Stimulated activated CD4-positive, alpha-beta T cell treated with anti-CD3 and anti-CD28 coated beads, Interleukin-4, amount 100 ng/mL, for 24 hours (primary cell): ENCODE measurements at places on chromosomes 2 and 18.

GRCh38 chr2:241770936-241771285 lies 5.7 kb upstream of the GAL3ST2 start:
- DNase-seq, result no peak

GRCh38 chr2:46913471-46914381 lies 1.9 kb downstream of the MCFD2 start:
- no peak for DNase-seq

DNA sequence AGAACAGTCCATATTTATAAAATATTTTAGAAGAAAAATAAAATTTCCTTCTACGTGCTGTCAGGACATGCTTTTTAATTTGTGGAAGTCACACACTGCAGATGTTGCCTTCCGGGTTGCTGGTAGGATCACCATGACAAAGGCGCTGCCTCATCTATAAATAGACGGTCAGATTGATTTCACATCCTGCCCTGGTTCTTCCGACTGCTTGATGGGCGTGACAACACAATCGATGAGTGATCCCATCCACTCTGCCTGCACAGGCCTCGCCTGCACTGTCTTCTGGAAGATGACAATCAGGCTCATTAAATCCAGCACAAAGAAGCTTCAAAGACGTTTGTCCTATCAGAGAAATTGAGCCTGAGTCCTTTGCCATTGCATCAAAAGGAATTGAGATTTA lies 318.9 kb upstream of the TRIB2 start:
- no peak for DNase-seq

DNA sequence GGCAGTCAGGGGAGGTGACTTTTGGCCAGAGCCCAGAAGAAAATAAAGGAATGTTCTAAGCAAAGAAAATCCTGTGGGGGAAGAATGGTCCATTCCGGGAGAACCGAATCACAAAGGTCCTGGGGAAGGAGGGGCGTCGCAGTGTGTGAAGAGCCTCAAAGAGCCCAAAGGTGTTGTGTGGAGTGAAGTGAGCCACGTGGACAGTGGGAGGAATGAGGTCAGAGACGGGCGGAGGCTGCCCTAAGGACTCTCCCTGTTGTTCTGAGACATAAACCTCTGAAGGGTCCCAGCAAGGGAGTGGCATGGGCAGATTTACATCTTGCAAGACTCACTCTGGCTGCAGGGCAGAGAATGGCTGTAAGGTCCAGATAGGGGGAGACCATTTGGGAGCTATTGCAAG lies 91.3 kb upstream of the SEC11C start:
- no peak for DNase-seq

GRCh38 chr2:88199912-88200682 lies 30.0 kb downstream of the THNSL2 start:
- peak; percentile 33 for DNase-seq

DNA sequence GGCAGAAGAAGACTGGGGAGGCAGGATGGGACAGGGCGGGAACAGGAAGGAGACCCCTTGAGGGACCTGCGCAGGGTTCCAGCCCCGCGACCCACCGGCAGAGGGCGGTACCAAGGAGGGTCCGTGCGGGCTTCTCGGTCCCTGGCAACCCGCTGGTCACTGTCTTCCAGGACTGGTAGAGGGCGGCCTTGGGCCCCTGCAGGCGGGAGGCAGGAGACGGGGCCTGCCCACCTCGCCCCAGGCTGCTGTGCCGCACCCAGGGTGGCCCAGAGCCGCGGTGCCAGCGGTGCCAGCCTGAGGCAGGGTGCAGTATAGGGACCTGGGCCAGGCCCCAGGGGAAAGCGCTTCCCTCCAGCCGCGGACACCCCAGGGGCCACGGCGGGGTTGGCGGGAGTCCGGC lies 34.5 kb downstream of the NEURL3 start:
- DNase-seq, result peak; percentile 56

GRCh38 chr2:158997037-158997790 lies 28.8 kb downstream of the TANC1 start:
- no peak for DNase-seq

DNA sequence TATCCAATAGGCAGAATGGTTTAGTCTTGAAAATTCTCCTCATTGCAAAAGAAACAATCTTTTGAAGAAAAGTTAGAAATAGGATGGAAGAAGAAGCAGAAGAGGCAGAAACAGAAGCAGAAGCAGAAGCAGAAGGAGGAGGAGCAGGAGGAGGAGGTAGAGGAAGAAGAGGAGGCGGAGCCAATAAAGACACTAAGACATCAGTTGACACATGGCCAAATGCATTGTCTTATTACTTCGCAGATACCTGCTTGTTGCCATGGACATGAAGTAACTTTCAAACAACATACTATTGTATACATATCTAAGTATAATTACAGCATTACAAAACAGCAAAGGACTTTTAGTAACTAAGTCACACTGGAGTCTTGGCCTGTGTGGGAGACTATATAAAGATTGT lies 606.3 kb downstream of the METTL4 start:
- no peak for DNase-seq

- peak; percentile 68 for DNase-seq
Observed at GRCh38 chr2:26942543-26943295, 27.7 kb upstream of the MAPRE3 start.

DNA sequence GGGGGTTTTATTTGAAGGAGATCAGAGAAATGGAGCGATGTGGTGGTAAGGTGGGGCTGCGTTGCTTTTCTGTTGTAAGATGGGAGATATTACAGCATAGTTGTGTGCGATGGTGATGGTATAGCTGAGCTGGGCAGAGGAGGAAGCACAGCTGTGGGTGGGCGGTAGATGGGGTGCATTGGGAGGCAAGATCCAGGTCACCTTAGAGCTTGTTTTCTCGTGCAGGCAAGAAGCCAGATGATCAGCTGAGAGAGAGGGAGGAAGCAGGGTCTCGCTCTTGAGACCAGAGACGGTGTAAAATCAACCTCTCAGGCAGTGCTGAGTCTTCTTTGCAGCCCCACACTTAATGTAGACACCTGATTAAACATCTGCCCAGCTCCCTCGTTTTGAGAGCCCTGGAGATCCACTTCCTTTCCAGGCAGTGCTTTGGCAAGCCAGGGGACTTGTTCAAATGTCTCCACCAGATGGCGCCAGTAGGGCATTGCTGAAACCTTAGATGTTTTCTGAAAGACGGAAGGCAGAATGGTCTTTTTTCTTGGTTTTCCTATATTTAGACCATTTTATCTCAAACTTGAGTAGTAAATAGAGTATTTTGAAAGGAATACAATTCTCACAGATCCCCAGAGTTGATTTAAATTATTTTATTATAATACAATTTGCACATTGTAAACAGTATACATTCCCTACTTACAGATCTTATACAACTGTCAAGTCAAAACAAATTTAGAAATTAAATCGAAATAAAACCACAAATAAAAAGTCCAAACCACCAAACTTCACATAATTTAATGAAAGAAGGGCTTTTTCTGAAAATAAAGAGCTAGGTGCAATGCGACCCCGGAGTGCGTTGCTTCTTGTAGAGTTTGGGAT lies 21.1 kb upstream of the LYPD6B start:
- DNase-seq, result peak; percentile 81

- DNase-seq, result no peak
Observed at GRCh38 chr2:203988500-203989260, 52.1 kb downstream of the ICOS start.

- DNase-seq, result no peak
Observed at GRCh38 chr2:233850745-233851144, 3.6 kb downstream of the HJURP start.

- peak; percentile 85 for DNase-seq
Observed at GRCh38 chr2:26745609-26746327, 18.3 kb upstream of the SLC35F6 start.
